ENCODE measurements at places on chromosomes 12 and 14.

GRCh38 chr14:34883954-34884353 is 8.8 kb upstream of the BAZ1A start:
- no peak for DNase-seq

DNA sequence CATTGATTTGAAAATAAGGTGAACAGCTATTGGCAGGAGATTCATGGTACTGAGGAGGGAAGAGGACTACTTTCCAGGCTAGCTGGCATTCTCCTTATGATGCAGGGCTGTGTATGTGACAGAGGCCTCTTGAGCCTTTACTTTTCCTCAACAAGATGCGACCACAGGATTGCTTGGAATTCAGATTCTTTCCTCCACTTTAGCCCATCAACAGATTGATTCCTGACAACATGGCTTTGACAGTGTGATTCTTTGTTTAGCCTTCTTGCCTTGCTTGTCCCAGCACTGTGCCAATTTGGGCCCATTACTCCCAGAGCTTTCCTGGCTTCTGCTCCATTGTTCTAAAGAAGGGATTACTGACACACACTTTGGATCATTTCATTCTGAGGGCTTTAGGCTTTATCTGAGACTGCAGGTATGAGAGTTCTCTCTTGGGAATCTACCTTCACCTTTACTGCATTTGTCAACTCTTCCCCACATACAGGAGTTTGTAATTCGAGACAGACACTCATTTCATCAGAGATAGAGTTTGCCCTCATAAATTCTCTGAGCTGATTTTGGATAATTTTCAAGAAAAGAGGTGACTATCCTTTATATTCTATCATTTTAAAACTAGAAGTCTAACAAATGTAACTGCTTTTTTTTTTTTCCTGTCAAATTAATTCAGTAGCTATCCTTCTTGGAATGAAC is 206.4 kb upstream of the GZMB start:
- DNase-seq: no peak

- peak; percentile 79 for DNase-seq
Measured at GRCh38 chr14:85401384-85401783, 128.6 kb upstream of the FLRT2 start.

GRCh38 chr12:107912421-107913004 is 138.0 kb downstream of the ASCL4 start:
- no peak for DNase-seq

DNA sequence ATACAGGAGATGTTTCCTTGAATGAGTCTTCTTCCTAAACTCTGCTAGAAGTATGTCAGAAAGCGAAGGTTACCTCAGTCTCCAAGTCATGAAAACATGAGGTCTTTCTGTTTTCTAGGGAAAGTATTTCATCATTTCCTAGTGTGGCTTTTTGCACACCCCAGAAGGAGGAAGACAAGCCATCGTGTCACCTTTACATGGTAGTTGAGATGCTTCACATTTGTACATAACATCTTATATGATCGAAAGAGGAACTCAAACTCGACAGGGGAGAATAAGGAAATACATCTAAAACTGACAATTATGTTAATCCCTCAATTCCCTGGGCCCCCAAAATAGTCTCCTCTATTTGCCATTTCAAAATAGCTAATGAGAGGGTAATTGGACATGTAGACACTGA is 214.1 kb upstream of the PLEKHG7 start:
- DNase-seq: no peak

GRCh38 chr14:34024768-34025144 is 73.9 kb upstream of the EGLN3 start:
- no peak for DNase-seq

DNA sequence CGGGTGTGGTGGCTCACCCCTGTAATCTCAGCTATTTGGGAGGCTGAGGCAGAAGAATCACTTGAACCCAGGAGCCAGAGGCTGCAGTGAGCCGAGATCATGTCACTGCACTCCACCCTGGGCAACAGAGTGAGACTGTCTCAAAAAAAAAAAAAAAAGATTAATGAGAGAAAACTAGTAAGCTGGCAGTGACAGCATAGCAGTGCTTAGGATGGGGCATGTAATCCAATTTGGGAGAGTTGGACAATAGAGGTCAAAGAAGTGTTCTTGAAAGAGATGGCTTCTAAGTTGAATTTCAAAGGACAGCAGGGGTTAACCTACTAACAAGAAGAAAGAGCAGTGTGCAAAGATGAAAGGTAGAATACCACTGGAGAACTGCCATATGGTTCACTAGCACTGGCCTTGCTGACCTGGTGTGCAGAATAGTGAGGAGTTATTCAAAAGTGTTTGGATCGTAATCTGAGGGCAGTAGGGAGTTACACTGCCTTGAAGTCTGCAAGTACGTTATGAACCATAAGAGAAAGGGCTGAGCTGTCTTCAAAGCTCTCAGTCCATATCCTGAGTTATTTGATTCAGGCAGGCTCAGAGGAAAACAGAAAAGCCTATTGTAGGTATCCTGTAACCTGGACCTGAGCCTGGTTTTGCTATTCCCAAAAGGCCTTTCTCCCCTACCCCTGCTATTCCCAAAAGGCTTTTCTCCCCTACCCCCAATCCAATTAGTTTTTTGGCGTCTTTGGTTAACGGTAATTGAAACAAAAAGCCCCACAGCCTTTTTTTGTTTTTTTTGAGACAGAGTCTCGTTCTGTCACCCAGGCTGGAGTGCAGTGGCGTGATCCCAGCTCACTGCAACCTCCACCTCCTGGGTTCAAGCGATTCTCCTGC is 3.4 kb downstream of the XPOT start:
- no peak for DNase-seq

GRCh38 chr14:22221508-22221907 is 367.5 kb downstream of the DAD1 start:
- no peak for DNase-seq

DNA sequence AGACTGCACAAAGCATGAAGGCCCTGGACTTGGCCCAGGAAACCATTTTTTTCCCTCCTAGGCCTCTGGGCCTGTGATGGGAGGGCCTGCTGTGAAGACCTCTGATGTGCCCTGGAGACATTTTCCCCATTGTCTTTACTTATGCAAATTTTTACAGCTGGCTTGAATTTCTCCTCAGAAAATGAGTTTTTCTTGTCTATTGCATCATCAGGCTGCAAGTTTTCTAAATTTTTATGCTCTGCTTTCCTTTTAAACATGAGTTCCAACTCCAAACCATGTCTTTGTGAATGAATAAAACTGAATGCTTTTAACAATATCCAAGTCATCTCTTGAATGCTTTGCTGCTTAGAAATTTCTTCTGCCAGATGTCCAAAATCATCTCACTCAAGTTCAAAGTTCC is 43.7 kb upstream of the TRHDE start:
- DNase-seq: no peak

- DNase-seq: no peak
Measured at GRCh38 chr12:80498059-80498728, 54.2 kb downstream of the PTPRQ start.

- DNase-seq: no peak
Measured at GRCh38 chr12:10153271-10154144, 18.4 kb downstream of the OLR1 start.

DNA sequence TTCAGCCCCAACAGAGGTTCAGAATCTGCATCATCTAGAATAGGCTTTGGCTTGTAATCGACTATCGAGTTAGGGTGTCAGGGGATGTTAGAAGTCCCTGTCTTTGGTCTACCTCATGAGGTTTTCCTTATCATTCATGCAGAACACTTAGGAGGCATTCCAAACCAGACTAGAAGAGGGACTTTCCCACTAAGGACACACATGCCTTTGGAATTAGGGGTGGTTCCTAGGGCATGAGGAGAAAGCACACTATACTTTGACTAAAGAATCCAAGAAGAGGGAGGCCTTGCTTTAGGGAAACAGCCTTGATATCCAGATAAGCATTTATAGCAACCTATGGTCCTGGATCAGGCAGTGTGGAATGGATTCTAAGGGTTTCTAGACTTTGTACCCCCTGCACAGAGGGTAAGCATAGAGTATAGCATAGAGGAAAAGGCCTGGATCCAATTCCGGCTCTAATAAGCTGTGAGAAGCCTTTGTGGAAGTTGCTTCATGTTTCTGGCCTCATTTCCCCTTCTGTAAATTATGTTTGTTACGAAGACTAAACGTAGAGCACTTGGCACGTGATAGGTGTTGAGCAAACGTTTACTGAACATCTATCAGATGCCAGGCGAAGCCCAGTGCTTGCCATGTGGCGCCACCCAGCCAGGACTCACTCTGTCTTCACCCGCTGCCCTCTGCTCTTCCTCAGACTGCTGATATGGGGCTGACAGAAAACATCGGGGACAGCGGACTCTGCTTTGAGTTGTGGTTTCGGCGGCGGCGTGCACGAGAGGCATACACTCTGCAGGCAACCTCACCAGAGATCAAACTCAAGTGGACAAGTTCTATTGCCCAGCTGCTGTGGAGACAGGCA is 13.2 kb downstream of the ZNF219 start:
- DNase-seq: no peak

DNA sequence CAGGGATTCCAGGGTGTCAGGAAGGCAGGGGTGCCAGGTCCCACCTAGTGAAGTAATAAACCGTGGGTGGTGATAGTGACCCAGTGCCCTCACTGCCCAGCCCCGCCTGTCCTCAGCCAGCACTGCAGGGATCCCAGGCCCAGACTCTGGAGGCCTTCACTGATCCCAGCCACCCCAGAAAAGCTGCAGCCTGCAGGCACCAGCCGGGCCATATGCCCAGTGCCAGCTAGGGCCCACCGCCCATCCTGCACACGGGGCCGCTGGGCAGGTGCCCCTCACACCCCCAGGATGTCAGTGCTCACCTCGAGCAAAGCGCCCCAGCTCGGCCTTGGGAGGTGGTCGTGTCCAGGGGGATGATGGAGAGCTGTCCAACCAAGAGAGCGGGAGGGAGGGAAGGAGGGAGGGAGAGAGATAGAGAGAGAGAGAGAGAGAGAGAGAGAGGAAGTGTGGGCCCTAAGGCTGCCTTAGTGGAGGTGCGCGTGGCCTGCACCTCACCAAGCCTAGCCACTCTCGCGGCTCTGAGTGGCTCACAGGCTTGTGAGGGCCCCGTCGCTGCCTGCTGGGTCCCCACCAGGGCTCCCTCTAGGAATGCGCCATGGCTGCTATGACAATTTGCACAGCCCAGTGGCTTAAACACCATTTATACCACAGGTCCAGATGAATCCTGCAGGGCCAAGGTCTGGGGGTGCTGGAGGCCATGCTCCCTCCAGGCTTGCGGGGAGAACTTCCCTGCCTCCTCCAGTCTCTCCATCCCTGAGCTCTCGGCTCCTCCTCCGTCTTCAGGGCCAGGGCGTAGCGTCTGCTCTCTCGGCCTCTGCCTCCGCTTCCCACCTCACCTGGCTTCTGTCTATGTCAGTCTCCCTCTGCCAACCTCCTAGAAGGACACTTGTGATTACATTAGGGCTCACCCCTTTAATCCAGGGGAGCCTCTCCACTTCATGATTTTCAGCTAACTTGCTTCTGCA is 401.0 kb downstream of the TMEM121 start:
- no peak for DNase-seq

- DNase-seq: no peak
Measured at GRCh38 chr12:132478845-132479244, 11.1 kb upstream of the FBRSL1 start.

DNA sequence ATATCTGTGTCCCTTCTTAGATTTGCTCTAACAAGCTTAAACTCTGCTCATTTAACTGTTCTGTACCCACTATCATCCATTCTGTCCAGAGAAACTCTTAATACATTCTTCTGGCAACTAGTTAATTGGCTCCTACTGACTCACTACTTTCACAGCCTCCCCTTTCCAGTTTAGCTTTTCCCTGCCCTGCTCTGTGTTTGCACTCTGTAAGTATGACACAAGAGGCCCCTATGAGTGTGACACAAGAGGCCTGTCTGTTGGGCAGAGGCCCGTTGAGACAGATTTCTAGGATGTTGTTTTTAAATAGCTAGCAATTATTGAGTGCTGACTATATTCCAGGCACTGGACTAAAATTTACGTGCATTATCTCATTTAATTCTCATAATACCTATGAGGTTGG is 246.0 kb upstream of the DAAM1 start:
- DNase-seq: no peak

DNA sequence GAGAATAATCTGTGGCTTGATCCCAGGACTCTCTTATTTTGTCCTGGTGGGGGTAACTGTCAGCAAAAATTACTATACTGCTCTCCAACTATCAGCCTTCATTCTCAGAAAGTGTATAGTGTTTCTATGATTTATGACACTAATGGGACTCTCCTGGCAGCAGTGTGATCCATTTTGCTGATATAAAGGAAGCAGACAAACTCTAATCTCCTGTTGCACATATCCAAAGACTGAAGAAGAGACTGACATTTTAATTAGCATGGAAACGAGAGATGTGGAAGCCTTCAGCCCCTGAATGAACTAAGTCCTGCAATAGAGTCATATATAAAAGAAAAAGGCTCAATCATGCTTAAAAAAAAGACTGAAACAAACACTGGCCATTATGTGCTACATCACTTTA is 127.8 kb upstream of the SSTR1 start:
- no peak for DNase-seq

- no peak for DNase-seq
Measured at GRCh38 chr14:33282331-33283230, 343.9 kb downstream of the NPAS3 start.

DNA sequence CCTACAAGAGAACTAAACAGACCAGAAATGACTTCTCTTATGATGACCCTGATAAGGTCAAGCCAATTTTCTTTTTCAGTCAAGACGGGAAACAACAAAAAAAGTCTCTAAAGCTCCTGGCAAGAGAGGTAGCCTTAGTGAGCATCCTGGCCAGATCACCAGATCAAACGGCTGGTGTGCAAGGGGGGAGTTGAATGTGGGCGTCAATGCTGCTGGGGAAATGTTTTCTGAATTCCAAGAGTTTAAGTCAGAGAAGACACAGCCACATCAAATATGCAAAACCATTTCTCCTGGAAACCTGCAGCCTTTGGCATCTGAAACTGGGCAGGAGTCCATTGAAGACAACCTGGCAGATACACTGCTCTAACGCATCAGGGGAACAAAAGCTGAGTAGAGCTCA is 16.0 kb upstream of the SELPLG start:
- no peak for DNase-seq

DNA sequence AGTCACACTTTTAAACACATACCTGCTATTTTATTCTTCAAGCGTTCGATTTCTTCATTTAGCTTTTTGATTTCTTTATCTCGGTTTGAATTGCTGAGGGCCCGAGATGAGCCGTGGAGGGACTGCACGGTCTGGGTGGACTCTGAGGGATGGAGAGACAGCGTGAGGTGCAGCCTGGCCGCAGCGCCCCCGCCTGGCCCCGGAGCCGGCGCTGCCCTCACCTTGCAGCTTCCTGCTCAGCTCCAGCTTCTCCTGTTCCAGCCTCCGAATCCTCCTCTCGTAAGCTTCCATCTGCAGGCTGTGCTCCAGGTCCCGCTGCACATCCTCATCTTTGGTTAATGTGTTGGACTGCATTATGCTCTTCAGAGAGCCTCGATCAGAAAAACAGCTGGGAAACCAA is 53.2 kb downstream of the AMN start:
- DNase-seq: no peak

DNA sequence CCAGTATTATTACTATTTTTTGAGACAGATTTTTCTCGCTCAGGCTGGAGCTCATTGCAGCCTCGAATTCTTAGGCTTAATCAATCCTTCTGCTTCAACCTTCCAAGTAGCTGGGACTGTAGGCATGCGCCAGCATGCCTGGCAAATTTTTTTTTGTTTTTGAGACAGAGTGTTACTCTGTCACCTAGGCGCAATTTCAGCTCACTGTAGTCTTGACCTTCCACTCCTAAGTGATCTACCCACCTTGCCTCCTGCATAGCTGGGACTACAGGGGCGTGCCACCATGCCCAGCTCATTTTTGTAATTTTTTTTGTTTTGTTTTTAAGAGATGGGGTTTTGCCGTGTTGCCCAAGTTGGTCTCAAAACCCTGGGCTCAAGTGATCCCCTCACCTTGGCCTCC is 15.2 kb downstream of the ERC1 start:
- DNase-seq: no peak

- DNase-seq: no peak
Measured at GRCh38 chr14:24316597-24316950, 5.3 kb downstream of the LTB4R start.
